ENCODE measurements at places on chromosomes 1 and 21.

DNA sequence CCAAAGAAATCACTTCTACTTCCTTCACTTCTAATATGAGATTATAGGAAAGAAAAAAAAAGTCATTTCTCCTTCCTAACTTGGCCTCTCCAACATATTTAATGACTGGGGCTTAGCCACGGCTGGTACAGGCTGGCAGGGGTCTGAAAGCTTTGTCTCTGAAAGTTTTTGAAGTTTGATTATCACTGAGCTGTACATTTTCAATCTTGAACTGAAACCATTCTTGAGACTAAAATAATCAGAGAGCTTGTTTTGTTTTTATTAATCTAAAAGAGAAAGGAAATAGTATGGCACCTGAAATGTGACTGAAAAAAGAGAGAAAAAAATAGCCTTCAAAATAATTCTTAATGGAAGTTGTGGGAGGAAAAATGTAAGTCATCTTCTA lies 3.8 kb upstream of the KRTAP19-8 start:
- no peak for DNase-seq

DNA sequence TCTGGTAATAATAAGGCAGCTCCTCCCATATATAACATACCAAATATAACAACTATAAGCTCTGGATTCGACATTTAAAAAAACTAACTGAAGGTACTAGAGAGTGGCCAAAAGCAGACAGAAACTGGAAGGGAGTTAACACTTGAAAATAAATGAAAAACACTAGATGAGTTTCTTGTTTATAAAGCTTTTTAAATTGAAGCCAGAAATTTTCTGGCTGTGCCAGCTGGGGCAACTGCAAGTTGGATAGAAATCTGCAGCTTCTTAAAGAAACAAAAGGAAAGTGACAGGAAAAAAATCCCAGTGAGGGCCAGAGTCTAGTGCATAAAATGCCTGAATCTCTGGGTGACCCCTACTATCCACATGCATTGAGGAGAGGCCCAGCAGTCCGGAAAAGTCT lies 432.7 kb downstream of the SMYD3 start:
- DNase-seq = no peak

DNA sequence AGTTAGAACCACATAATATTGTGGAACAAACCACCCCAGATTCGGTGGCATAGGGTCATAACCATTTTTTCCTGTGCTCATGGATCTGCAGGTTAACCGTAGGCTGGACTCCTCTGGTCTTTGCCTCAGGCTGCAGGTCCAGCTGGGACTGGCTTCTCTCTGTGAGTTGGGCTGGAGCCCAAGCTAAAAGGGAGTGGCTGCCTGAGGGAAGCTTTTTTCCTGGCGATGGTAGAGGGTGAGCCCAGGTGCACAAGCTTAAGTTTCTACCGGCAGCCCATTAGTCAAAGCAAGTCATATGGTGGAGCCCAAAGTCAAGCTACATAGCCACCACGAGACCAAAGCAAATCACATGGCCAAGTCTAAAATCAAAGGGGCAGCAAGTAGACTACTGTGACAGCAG lies 13.8 kb downstream of the EPHX4 start:
- no peak for DNase-seq

- DNase-seq = peak; percentile 66
Observed at GRCh38 chr1:156245451-156246232, 2.2 kb downstream of the PAQR6 start.

DNA sequence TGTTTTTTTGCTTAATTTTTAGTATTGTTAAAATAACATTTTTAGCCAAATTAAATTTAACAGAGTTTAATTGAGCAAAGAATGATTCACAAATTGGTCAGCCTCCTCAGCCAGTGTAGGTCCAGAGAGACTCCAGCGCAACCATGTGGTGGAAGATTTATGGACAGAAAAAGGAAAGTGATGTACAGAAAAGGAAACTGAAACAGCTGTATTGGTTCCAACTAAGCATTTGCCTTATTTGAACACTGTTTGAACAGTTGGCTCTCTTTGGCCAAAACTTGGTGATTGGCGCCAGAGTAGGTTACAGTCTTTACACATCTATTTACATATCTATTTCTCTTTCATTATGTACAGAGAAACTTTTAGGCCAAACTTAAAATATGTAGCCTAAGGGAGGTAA lies 19.4 kb downstream of the RPS6KC1 start:
- peak; percentile 85 for DNase-seq

- DNase-seq = peak; percentile 65
Observed at GRCh38 chr1:41898191-41898713, 20.5 kb downstream of the HIVEP3 start.

- DNase-seq = peak; percentile 13
Observed at GRCh38 chr1:225508538-225509375, 80.9 kb upstream of the LBR start.

GRCh38 chr1:221510793-221511503 lies 230.9 kb downstream of the DUSP10 start:
- no peak for DNase-seq

DNA sequence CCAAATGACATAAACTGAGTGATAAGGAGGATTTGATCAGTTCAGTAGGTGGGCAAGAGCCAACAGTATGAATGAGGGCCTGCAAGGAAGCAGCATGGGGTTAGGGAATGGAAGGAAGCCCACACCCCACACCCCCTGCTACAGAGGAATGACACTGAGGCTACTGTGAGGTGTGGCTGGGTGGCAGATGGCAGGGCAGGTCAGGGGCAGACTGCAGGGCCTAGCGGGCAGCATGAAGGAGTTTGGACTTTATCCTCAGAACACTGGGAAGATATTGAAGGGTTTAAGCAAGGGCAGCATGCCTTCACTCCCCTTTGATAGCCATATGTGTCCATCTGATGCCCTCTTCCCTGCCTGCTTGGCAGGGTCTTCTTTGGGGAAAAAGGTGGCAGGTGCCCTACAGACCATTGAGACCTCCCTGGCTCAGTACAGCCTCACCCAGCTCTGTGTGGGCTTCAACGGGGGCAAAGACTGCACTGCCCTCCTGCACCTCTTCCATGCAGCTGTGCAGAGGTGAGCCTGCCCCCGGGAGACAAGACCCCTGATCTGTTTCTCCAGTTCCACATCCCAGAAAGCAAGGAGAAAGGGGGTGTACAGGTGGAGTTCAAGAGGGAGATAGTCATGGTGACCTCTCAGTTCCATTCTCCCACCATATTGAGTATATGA lies 4.1 kb upstream of the LENEP start:
- DNase-seq = no peak

DNA sequence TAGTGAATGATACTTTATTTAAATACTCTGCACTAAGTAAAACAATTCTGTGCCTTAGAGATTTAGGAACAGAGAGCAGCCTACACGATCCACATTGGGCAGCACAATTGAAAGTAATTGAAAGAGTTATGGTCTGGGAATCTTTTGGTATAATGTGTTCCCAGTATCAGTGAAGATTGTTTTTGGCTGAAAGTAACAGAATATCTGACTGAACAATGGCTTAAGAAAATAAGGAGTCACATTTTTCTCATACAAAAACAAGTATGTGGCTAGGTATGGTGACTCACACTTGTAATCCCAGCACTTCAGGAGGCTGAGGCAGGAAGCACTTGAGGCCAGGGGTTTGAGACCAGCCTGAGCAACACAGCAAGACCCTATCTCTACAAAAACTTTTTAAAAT lies 306.2 kb downstream of the NFIA start:
- DNase-seq = no peak

GRCh38 chr1:144101397-144102045 lies 129.7 kb upstream of the FAM72C start:
- DNase-seq = no peak

DNA sequence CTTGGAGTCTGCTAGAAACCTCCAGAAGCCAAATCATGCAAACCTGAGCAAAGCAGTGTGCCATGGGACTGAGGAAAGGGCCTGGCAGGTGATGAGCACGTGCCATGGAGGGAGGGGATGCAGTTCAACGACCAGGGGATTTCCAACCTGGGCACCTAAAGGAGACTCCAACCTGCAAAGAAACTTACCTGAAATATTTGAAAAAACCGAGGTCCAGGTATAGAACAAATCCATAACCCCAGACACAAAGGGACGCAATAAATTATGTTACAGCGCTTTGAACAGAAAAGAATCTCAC lies 8.9 kb downstream of the UBASH3A start:
- no peak for DNase-seq

DNA sequence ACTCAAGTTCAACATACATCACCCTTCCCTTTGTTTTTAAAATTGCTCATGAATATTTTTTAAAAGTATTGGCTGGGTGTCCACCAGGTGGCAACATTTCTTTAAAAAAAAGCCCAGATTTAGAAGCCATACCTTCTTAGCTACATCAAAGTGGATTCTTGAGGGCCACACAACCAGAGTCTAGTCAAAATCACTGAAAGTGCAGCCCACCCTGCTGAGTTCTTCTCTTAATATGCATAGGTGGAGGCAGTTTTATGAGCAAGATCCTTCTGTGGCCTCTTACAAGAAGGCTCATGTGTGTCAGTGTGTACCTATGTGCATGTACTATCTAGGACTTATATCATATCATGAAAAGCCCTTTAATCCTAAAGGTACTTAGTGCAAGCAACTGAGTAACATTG lies 16.9 kb upstream of the GNG12 start:
- DNase-seq = peak; percentile 57

DNA sequence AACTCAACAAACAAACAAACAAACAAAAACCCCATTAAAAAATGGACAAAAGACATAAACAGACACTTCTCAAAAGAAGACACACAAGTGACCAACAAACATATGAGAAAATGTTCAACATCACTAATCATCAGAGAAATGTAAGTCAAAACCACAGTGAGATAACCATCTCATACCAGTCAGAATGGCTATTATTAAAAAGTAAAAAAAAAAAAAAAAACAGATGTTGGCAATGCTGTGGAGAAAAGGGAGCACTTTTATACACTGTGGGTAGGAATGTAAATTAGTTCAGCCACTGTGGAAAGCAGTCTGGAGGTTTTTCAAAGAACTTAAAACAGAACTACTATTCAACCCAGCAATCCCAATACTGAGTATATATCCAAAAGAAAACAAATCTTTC lies 94.7 kb downstream of the PLPP3 start:
- no peak for DNase-seq

DNA sequence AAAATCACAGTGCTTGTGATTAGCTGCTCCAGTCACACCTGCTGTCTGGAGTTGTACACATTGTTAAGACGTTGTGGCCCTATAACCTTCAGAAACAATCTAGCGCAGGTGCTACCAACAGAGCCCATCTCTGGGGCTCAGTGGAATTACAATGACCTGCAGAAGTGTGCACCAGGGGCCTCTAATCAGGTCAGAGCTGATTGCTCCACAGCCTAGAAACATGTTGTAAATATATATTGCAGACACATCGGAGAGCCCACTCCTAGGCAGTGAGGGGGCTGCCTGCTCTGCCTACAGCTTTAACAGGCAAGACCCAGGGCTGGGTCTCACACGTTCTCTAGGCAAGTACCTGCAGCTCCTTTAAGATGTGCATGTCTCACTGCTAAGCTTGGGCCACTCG lies 302.0 kb downstream of the SIPA1L2 start:
- DNase-seq = no peak

- DNase-seq = no peak
Observed at GRCh38 chr1:167165219-167165618, 55.5 kb upstream of the POU2F1 start.

DNA sequence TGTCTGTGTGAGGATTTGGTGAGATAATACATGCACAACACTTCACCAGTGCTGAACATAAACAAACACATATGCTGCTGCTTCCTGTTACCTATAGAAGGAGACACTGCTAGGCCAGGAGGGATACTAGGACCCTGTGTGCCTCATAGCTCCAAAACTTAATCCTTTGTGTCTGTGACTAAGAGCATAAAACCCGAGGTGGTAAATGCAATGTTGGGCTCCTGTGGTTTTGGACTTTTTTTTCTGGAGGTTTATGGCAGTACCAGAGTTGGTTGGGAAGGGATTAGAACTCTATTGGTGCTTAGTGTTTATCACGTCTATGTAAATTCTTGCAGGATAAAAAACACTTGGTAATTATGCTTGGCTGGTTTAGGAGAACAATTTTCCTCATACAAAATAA lies 122.9 kb downstream of the NUF2 start:
- no peak for DNase-seq

DNA sequence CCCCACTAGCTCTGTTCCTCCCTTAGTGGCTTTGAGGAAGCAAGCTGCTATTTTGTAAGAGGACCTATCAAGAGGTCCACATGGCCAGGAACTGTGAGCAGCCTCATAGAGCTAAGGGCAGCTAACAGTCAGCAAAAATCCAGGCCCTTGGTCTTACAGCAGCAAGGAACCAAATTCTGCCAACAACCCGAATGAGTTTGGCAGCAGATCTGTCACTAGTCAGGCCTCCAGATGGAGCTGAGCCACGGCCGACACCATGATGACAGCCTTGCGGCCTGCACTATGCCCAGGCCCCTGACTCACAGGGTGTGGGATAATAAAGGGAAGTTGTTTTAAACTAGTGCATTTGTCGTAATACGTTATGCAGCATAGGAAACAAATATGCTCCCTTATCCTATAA lies 28.0 kb upstream of the H3-3A start:
- peak; percentile 95 for DNase-seq

GRCh38 chr1:16117369-16117768 lies 38.5 kb downstream of the EPHA2 start:
- DNase-seq = no peak

- DNase-seq = no peak
Observed at GRCh38 chr1:2226525-2227345, 1.4 kb upstream of the SKI start.

DNA sequence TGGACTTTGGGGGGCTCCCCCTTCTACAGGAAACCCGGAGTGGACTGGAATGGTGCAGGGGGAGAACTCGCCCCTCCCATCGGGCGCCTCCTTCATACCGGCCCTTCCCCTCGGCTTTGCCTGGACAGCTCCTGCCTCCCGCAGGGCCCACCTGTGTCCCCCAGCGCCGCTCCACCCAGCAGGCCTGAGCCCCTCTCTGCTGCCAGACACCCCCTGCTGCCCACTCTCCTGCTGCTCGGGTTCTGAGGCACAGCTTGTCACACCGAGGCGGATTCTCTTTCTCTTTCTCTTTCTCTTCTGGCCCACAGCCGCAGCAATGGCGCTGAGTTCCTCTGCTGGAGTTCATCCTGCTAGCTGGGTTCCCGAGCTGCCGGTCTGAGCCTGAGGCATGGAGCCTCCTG lies at the start of gene TNFRSF14:
TSS of gene TNFRSF14 (plus strand) at position 95 of the 401 bp plus-strand sequence. CDS start at position 389, 294 bp downstream.
- DNase-seq = peak; percentile 79

DNA sequence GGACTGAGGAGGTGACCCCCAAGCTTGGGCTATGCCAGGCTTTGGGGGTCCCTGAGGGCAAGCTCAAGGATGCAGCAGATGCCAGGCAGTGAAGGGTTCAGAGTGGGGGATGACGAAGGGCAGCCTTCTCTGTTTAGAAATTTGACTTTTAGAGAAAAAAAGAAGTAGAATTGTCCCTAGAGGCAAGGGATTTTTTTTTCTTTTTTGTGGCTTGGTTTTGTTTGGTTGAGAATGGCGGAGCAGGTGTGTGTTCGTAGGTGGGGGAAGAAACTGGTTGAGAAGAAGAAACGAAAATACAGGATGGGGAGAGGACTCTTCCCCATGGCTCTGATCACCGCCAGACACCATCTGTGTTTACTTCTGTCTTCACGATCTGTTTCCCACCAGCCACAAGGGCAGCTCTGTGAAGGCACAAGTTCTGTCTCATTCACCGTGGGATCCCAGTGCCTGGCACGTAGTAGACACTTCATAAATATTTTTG lies 8.2 kb downstream of the PLA2G5 start:
- no peak for DNase-seq

GRCh38 chr1:220137019-220137786 lies 43.3 kb downstream of the IARS2 start:
- peak; percentile 84 for DNase-seq
